Thoracic aorta (tissue), 2 donors: ENCODE measurements at places on chromosomes 7 and 10.

DNA sequence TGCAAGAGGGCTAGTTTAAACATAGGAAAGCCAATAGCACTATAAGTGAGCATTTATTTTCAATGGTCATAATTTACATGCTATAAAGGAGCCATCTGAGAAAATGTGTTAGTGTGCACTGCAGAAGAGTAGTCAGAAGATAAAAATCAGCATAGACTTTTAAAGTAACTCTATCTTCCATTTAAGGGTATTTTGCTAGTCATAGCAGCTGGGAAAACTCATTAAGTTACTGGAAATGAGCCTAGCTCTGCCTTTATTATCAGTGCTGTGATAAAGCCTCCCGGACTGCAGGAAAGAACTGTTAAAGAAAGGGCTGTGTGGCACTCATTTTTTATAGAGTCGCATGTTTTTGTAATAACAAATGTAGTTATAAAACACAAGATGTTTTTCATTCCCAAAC, 825.8 kb upstream of the POM121L12 start:
- DNase-seq, result no peak

- DNase-seq, result no peak
These were observed 232.6 kb downstream of the BAMBI start for GRCh38 chr10:28909875-28910274.

- peak; percentile 75 for DNase-seq
These were observed 50.4 kb downstream of the DNAJB6 start for GRCh38 chr7:157386979-157387800.

- no peak for DNase-seq
These were observed 90.2 kb downstream of the PPP1R9A start for GRCh38 chr7:94997547-94997946.

DNA sequence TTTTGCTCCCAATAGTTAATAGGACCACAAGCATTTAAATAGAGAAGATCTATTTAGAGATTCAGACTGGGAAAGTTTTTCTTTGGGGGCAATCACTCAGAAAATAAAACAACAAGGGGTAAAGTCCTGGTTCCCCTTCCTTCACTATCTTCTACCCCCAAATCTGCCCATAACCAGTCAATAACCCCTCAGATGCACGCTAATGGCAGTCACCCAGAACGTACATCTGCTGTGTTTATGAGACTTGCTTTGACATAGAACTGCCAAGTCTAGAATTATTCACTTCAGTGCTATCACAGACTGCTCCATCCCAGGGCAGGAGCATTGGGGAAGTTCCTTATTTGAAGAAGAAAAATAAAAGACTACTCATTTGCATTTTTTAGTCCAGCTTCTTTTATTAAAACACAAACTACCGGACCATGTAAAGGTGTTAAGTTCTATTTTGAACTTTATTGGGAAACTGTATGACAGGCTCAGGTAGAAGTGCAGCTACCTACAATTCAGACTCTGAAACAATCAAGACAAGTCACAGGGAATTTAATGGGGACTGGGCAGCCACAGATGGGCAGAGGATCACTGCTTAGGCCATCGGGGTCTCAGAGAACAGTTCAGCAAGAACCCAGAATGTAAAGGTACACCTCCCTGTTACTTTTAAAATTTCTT, 38.4 kb downstream of the ANK3 start:
- no peak for DNase-seq

GRCh38 chr7:27929127-27929526, 189.2 kb downstream of the TAX1BP1 start:
- DNase-seq, result no peak

DNA sequence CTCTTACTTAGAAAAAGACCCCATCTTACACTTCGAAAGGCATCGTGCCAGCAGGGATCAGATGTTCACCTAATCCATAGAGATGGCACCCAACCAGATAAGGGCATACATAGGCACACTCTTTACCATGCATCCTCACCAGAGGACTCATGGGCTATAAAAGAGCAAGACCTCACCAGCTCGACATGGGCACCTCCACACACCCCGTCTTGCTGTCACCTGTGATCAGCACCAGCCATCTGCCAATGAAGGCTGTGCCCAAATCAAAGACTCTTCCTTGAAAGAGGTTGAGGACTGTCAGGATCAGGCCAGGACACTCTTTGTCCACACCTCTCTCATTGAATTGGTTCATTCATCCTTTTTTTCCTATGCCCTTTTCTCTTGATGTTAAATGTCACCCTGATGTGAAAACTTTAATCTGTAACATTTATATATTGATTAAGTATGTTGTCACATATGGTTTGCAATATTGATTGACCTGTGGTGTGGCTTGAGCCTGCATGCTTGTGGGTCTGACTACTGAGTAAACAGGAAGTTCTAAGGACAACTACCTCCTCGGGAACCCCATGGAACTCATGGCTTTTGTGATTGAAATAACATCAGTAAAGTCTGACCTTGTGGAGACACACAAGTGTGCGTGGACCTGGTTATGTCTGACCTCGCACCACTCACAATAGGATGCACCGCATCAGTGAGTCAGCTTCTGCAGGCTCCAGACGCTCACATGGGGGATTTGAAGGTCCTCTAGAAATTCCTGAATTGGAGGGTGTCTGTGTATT, 75.5 kb downstream of the HTR5A start:
- DNase-seq, result no peak

GRCh38 chr7:30144657-30145306, 10.0 kb downstream of the MTURN start:
- DNase-seq, result no peak

DNA sequence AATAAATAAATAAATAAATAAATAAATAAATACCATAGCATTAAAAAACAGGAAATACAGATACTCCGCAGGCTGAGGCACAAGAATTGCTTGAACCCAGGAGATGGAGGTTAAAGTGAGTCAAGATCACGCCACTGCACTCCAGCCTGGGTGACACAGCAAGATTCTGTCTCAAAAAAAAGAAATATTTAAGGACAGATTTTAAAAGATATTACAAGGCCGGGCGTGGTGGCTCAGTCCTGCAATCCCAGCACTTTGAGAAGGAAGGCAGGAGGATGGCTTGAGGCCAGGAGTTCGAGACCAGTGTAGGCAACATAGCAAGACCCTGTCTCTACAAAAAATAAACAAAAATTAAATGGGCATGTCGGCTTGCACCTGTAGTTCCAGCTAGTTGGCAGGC, 17.5 kb upstream of the SNX8 start:
- no peak for DNase-seq

DNA sequence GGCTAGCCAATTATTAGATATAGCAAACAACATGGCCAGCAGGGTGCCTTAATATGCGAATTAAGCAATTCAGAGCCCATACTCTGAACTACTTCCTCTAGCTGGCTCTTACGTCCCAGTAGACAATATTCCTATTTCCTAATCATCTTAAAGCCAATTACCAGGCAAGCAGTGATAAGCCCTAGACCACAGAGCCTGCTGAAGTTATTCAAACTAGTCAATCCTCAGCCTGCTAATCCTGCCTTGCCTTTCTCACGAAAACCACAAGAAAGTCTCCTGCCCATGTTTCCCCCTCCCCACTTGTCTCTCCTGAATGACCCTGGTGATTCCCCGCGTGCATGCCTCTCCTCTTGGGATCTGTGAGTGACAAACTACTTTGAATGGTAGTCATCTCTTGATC, 86.8 kb upstream of the CACNA2D1 start:
- no peak for DNase-seq

DNA sequence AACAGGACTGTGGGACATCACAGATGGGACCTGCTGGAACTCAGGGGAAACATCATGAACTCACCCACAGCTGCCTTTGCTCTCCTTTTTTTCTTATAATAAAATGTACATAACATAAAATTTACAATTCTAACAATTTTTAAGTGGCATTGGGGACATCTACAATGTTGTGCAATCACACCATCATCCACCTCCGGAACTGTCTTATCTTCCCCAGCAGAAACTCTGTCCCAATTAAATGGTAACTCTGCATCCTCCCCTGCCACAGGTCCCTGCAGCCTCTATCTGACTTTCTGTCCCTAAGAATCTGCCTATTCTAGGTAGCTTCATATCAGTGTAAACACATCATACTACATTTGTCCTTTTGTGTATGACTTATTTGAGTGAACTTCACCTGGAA, 19.4 kb upstream of the TMEM72 start:
- DNase-seq, result no peak

GRCh38 chr10:86918022-86918471, 39.4 kb downstream of the MMRN2 start:
- DNase-seq, result no peak

GRCh38 chr7:138903186-138903820, 77.9 kb downstream of the KIAA1549 start:
- DNase-seq, result no peak

DNA sequence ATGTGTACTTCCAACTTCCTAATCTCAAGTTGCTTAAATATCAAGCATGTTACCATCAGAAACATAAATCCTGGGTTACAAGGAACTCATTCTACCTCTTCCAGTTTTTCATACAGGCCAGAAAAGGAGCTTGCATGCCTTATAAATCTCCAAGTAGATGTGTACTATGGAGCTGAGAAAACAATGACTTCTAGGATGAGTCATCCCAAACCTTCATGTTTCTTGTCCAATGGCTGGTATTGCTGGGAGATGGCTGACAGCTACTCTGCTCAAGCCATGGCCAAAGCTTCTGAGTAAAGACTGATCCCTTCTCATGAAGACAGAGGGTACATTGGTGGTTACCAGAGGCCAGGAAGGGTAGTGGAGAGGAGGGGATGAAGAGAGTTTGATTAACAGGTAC, 8.6 kb downstream of the RAPGEF5 start:
- no peak for DNase-seq

DNA sequence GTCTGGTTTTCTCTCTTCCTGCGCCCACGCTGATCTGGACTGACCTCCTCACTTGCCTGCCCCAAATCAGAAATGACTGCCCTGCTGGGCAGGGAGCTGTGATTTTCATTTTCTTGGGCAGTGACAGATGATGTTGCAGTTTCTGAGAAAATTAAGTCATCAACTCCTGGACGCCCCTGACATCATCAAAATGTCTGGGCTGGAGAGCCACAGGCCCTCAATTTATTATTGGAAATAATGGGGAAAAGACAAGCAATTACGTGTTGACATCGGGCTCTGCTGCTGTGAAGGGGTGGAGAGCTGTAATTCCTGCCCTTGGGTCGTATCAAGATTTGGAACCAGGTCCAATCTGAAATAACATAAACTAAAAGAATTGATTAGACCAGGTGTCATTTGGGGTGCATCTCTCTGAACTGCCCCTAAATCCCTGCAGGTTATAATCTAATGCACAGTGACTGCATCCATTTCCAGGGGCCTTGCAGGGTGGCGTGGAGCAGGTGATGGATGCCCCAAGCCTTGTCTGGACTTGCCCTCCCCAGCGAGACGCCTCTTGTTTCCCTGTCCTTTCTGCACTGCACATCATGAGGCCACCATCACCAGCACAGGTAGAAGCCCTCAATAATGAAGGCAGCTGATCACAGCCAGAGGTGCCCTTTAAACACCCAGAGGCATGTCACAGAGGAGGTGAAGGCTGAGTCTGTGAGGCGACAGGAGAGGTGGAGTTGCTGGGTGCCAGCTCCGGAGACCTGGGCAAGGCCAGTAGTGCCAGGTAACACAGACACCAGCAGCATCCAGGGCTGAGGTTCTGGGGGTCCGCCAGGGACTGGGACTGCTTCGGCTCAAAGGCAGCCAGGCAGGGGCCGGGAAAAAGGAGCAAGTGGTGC, 98.7 kb downstream of the HTR5A start:
- DNase-seq, result no peak

DNA sequence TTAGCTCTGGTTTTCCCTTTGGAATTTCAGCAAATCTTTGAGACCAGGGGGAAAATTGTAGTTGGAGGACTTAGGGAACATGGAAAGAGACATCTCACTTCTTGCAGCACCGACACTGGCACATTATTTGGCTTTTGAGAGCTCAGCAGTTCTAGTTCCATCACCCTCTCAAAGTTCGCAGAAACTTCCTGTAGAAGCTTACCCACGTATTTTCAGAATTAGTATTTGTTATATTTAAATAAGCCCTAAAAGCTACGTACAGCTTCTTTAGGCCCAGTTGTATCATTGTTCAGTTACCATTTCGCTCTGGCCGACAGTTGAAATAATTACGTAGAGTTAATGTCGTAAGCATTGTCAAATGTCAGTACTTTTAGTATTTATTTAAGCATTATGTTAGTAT, 13.4 kb downstream of the CEP55 start:
- no peak for DNase-seq

DNA sequence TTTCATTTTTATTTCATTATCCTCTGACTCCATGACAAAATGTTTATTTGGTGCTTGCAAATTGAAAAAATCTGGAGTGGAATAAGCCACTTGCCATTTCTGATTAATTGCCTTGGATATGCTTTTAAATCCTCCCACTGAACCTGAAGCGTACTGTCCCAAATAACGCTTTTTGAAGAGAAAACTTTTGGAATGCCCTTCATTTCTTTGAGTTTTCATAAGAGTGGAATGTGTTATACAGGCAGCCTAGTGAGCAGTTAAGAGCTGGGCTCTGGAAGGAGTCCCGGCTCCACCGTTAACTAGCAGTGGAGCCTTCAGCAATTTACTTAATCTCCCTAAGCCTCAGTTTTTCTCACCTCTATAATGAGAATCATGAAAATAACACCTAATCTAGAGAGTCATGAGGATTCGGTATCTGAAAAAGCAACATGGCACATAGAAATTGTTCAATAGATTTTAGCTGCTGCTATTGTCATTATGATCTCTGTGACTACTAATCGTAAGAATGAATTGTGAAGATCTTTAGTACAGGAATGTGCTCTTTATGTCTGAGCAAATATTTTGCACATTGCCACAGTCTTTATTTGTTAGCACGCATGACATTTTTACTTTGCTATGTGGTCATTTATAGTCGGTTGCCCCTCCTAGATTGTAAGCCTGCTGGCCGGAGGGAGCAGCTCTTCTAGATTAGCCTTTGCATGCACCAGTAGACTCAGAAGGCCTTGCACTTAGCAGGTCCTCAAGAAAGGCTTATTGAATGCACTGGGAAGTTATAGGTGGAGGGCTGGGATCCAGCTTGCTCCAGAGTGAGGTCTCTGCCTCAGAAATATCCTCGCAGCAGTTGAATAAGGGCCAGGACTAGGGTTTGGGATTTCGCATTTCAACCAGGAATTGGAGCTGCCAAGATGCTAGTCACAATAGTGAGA, 59.4 kb downstream of the PLCE1 start:
- no peak for DNase-seq

- no peak for DNase-seq
These were observed 796.2 kb downstream of the CCSER2 start for GRCh38 chr10:85124603-85125051.

GRCh38 chr7:40595129-40595528, 460.3 kb downstream of the SUGCT start:
- no peak for DNase-seq

DNA sequence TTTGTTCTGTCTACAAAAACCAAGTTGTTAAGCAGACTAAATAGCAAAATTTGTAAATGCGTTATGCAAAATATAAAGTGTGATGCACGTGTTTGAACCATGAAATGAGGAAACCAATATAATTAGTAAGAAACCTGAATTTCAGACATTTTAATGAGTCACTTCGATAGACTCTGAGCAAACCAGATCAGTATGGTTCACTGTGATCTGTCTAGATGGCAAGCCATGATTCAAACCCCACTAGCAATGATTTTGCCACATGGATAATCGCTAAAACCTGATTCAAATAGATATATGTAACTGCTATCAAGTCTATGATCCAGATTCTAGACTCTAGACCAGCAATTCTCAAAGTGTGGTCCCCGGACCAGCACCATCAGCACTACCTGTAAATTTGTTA, 24.8 kb downstream of the ZC3HAV1 start:
- DNase-seq, result no peak

GRCh38 chr7:83306502-83306901, 143.8 kb upstream of the PCLO start:
- DNase-seq, result no peak

- no peak for DNase-seq
These were observed 53.9 kb upstream of the NRP1 start for GRCh38 chr10:33388382-33388781.

- DNase-seq, result no peak
These were observed 124.8 kb upstream of the CCDC6 start for GRCh38 chr10:60031183-60031582.
